ENCODE measurements at places on chromosomes 5 and 9.

GRCh38 chr9:115213818-115214334, 95.9 kb upstream of the TNC start:
- DNase-seq: no peak

- DNase-seq: no peak
These were observed 4.1 kb downstream of the TRIO start for GRCh38 chr5:14147210-14147609.

DNA sequence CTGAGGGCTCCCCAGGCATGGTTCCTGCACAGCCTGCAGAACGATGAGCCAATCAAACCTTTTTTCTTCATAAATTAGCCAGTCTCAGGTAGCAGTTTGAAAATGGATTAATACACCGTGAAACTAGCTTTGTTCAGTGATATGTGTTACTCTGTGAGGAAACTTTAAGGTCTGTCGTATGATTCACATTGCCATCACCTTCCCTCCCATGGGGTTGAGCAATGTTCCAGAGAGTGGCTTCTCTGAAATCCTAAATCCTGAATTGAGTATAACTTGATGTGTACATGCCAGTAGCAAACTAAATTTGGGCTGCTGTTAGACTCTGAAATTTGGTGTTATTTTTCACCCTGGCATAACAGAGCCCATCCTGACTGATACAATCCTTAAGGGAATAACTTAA, 866.4 kb upstream of the C9orf72 start:
- no peak for DNase-seq

DNA sequence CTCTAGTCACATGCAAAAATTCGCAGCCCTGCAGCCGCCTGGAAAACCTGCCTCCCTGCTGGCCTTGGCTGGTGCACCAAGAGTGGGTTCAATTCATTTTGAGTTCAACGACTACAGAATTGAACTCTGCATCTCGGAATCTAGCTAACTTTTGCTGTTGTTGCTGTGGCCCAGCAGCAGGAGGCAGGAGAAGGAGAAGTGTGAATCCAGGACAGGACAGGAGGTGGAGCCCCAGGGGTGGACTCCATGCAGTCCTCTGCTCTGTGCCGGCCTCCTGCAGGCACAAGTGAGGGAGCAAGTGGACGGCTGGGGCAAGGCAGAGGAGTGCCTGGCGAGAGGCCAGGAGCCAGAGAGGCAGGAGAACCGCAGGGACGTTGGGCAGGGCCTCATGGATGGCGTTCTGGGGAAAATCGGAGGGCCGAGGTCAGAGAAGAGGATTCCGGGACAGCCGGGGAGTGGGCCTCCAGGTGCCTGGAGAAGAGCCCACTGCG, 214.2 kb downstream of the FANCC start:
- no peak for DNase-seq

- no peak for DNase-seq
These were observed 25.1 kb downstream of the ERGIC1 start for GRCh38 chr5:172858990-172859811.

All from activated CD8-positive, alpha-beta T cell treated with anti-CD3 and anti-CD28 coated beads for 36 hours (primary cell).